ENCODE measurements at places on chromosomes 2 and 18.

GRCh38 chr2:224983712-224984554, 58.3 kb downstream of the DOCK10 start:
- no peak for DNase-seq

DNA sequence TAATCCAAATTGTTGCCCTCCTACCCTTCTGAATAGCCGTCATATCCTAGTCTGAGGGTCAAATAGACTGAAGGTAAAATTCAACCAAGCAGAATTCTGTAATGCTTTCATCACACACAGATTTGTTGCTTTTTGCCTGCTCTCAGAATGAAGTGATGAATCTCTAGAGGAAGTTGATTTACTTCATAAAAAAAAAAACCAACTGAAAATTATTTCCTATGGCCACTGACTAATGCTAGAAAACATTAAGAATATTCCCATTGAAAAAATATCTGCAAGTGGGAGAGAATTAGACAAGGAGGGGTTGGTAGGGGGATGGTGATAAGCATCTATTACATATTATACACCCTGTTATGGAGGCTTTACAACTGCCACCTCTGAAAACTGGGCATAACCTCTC, 2.3 kb upstream of the IL1RL2 start:
- no peak for DNase-seq

DNA sequence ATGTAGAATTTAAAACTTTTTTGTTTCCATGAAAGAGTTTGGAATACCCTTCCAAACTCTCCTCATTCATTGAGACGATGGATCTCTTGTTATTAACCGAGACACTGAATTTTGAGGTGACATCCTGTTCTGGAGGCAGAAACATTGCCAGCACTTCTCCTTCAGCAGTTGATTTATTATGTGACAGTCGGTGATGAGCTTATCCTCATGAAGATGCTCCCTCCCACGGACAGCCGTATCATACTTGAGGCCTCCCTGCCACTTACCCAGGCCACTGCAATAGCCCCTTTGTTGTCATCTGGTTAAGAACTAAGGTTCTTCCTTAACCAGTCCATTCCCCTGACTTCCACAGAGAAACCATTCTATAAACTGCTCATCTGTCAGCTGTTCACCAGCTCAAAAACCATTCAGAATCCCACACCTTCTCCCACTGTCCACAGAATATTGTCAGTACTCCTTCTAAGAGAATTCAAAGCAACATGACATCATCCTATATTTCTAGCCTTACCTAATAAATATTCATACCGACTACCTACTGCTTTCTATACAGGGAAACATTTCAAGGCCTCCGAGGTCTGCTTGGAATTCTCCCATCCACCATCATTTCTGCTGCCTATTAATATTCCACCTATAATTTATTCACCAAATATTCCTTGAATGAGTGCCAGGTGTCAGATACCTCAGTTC, 139.0 kb upstream of the TRIB2 start:
- DNase-seq = no peak

DNA sequence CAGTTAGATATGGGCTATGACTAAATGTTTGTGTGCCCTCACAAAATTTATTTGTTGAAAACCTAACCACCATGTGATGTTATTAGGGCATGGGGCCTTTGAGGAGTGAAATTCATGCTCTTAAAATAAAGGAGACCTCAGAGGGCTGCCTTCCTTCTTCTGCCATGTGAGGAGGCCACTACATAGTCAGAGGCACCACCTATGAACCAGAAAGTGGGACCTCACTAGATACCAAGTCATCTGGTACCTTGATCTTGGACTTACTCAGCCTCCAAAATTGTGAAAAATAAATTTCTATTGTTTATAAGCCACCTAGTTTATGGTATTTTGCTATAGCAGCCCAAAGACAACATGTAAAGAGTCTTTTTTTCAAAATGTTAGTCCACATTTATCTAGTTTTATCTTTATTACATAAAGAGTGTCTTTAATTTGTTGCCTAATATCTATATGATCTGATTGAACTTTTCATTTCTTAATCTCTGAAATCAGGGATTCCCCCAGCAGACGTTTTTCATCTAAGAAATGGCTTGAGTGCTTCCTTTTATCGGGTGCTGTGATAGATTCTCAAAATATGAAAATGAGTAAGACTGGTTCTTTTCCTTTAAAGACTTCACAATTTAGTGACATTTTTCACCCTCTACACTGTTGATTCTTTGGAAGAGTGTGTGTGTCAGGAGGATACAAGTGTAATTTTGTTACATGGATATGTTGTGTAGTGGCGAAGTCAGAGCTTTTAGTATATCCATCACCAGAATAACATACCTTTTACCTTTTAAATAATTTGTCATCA, 34.2 kb downstream of the PMS1 start:
- no peak for DNase-seq

GRCh38 chr2:1022178-1022577, 71.5 kb downstream of the SNTG2 start:
- DNase-seq = no peak

DNA sequence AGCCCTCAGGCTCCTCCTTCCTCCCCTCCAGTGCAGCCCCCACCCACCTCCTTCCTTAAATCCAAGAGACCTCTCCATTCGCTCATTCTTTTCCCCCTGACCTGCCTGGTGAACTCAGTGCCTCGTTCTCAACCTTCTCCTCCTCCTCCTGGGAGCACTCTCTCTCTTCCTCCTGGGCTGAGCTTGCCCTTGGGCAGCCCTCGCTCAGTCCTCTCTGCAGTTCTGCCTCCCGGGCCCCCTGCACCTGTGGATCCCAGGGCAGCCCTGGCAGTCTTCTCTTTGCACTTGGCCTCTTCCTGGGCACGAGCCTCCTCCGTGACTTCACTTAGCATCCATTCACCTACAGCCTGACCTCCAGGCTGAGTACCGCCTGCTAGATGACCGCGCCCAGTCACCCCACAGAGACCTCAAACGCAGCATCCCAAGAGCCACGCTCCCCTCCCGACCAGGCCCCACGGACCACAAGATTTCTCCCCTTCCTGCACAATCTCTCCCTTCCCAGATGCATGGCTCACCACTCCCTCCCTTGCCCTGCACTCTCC, 58.9 kb upstream of the ID2 start:
- DNase-seq = no peak

GRCh38 chr2:163565192-163565591, 170.6 kb downstream of the FIGN start:
- DNase-seq = no peak

DNA sequence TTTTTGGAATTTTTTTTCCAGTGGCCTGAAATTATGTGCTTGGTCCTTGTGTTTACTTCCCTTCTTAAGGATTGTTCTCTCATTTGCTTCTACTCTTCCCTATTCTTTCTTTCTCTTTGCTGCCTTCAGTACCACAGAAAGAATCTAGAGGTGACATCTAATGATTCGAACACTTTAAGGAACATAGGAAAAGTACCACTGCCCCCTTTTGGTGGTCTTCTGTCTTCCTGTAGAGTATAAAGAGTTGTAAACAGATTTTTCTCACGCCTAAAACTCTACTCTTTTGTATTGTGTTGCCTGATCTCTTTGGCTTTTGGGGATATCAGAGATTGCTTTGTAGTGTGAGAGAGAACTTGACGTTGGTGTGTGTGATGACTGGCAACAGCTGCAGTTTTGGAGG, 7.0 kb upstream of the SCTR start:
- no peak for DNase-seq

GRCh38 chr2:8089596-8089995, 592.3 kb upstream of the ID2 start:
- no peak for DNase-seq

DNA sequence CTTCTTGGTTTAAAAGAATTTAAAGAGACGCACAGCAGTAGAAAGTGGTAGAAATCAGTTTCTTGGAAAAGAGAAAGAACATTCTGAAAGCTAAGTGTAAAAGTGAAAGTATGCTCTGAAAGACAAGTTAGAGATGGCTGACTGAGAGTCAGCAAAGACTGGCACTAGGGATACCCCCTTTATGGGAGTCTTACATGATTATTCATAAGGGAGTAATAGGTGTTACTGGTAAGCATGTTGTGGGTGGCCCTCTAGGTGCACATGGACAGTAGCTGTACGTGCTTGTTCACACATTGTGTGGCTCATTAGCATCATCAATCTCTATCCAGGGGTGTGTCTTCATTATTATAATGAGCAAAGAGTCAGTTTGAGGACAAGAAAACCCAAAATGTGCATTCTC, 816.2 kb downstream of the CBLN2 start:
- no peak for DNase-seq

- DNase-seq = no peak
Measured at GRCh38 chr2:233821709-233822100, 32.6 kb downstream of the HJURP start.

DNA sequence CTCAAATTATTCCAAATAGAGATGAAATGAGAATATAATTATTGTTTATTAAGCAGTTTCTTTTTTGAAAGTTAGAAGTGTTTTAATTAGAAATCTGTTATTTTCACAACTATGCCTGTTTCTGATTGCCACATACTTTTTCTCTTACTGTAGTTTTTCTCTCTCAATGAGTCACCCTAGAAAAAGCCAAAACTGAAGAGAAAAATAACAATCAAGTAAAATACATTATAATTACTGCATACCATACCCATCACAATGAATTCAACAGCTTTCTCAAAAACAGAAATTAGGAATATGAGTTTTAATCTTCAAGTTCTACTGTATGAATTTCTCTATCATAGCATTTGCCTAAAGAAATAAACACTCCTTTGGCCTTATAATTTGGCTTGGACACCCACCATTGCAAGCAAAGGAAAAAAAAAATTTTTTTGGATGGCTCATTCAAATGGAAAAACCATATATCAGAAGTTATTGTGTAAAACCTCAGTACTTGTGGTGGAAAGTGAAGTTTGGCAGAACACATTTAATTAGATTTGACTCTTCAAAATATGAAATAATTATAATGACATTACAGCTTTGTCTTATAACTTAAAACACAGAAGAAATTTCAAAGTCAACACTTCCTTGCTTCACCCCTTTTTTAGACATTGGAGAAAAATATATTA, 138.5 kb downstream of the DYM start:
- no peak for DNase-seq

DNA sequence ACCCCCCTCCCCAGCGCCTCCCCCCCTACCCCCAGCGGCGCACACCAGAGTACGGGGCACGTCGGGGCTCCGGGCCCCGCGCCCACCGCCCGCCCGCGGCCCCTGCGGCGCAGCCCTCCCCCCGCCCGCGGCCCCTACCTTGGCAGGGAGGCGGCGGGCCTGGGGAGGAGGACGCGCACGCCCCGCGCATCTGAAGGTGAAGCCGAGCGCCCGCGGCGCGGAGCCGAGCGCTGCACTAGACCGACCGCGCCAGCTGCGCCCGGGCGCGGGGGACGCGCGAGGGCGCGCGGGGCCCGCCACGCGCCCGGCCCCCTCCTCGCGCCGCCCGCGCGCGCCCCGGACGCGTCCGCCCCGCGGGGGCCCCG, at the start of gene ZNF516:
ZNF516 (minus strand) TSS at position 237 of the 365 bp plus-strand sequence. CDS start 52,188 bp downstream, outside the sequence.
- peak; percentile 46 for DNase-seq

DNA sequence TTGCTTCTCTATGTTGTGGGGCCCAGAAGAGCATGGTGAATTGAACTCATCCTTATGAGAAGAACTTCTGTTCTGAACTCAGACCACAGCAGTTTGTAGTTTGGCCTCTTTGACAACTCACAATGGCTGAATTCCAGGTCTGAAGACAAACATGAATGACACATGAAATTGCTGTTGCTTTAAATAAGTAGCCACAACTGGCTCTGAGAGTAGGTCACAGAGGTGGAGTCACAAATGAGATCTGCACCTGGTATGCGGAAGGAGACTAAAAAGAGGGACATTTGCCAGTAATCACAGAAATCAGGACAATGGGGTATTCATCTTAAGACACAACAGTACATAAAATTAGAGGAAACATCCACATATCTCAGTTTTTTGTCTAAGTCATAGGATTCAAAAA, 290.3 kb upstream of the MMADHC start:
- DNase-seq = no peak

DNA sequence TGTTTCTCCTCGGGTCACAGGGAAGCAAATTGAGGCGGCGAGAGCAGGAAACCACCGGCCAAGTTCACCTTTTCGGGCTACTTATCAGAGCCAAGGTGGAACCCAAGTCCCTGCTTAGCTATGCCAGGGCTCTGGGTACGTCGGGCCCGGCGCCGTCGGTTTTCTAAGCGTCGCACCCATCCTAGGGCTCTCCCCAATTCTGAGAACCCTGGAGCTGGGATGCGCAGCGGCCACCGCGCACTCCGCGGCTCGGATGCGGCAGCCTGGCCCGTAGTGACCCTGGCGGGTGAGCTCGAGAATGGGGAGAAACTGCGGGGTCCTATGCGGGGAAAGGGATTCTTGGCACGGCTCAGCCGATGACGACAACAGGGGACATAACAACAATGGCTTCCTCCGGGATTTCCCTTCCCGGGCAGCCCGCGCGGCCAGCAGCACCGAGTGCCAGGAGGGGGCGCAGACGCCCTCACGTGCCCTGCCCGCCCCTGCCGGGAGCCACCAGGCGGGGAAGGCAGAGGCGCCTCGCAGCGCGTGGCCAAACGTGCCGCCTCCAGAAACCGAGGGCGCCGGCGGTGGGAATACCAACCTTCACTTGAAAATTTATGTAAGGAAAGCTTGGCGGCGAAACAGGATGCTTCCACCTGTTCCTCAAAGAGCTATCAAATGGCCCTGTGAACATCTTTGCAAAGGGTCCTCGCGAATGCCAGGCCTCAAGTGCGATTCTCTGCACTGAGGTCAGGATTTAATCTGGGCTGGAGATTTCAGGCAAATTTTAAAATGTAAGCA, 2.1 kb upstream of the SLC30A3 start:
- peak; percentile 96 for DNase-seq

- DNase-seq = no peak
Measured at GRCh38 chr2:212692466-212692865, 153.9 kb upstream of the ERBB4 start.

DNA sequence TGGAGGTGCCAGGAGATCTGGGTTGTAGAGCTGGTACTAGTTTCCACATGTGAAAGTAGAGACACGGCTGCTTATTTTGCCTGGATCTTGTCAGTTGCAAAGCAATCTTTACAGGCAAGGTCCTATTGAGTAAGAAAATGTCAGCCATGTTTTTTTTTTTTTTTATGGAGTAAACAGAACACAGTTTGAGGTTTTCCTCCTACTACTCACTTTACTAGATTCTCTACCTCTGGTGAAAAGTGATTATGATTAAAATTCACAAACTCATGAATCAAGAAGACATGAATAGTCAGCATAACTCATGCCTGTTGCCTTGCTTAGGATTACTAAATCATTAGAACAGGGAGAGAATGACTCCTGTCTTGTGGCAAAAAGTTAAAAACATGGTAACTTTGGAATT, 70.1 kb upstream of the PNPT1 start:
- DNase-seq = no peak

All from iPS-NIHi11 (cell line).